Stimulated activated CD8-positive, alpha-beta memory T cell treated with anti-CD3 and anti-CD28 coated beads, Interleukin-7, amount 100 ng/mL, for 1 hour (primary cell): ENCODE measurements at places on chromosomes 3 and 15.

DNA sequence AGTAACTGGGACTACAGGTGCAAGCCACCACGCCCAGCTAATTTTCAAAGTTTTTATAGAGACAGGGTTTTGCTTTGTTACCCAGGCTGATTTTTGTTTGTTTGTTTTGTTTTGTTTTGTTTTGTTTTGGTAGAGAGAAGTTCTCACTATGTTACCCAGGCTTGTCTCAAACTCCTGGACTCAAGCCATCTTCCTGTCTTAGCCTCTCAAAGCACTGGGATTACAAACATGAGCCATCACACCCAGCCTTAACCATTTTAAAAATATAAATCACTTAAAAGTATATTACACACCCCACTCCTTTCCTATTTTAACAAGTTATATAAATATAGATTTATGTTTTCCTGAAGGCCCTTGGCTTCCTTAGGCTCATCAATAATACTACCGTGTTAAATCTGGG is 6.5 kb upstream of the DYNC1LI1 start:
- DNase-seq = no peak

- DNase-seq = no peak
These were observed 786.2 kb downstream of the AGBL1 start for GRCh38 chr15:86865920-86866319.

DNA sequence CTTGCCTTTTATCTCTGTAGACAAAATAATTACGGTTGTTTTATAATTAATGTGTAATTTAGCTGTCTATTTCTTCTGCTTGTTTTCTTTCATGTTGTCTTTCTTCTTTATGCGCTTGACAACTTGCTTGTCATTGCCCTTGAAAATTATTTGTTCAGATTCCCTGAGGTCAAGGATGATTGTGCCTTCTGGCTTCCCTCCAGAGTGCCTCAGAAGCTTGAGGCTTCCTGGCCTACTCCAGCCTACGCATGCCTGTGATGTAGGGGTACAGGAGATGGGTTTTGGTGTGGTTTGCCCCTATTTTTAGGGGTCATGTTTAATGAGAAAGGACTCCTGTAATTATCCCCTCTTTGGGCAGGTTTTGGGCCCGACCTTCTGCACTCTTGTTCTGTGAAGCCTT is 231.5 kb downstream of the SV2B start:
- no peak for DNase-seq

DNA sequence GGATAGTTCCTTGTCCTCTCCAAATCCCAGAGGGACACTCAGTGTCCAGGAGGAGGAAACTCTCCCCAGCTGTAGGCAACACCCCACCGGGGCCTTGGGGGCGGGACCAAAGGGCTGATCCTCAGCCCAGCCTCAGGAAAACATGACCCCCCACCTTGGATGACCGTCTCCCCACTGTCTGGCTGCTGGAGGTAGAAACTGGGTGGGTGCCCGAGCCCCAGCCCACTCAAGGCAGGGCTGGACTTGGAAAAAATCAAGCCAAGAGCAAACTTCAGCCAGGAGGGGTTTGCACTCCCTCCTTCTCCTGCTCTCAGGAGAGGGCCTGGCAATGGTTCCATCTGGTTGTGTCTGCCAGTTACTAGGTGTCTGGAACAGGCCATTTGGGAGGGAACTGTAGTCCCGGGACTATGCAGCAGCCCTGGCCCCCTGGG is 3.6 kb upstream of the RASL12 start:
- DNase-seq = no peak

- no peak for DNase-seq
These were observed 41.1 kb downstream of the LYZL4 start for GRCh38 chr3:42369304-42369703.

DNA sequence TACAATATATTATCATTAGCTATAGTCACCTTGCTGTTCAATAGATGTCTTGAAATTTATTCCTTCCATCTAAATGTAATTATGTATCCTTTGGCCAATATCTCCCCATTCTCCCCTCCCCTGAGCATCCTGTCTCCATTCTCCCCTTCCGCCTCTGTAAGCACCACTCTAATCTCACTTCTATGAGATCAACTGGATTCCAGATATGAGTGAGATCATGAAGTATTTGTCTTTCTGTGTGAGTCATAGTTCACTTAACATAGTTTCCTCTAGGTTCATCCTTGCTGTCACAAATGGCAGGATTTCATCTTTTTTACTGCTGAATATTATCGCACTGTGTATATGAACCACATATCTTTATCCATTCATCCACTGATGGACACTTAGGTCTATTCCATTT is 148.8 kb upstream of the NDN start:
- no peak for DNase-seq

DNA sequence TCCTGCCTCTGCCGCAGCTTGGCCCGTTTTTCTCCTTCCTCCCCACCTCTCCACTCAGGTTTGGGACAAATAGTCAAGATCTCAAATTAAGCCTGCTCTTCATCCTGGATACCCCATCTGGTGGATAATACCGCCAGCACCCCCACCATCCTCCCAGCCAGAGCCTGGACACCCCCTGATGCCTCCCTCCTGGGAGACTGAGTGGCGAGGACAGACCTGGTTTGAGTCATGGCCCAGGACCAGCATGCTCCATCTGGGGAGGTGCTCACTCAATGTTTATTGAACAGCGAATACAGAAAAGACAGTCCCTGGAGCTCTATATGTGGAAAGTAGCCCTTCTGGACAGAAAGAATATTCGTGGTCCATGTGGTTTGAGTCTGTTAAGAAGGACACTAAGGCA is 23.3 kb downstream of the CTSH start:
- no peak for DNase-seq

DNA sequence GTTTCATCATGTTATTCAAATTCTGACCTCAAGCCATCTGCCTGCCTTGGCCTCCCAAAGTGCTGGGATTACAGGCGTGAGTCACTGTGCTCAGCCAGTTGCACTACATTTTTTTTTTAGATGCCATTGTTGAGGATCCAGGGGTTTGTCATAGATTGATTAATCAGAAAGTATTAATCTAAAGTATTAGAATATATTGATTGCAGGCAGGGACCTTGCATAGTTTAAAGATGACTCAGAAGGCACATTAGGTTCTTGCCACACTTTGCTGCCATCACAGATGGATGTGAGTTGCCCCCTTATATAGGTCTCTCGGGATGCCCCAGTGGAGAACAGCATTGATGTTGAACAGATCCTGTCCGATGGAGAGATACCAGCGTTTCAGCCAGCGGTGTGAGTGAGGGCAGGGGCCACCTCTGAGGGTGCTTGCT is 41.1 kb downstream of the IGF1R start:
- DNase-seq = no peak

- no peak for DNase-seq
These were observed 821 bp upstream of the MAGI1 start for GRCh38 chr3:66039590-66039887.

- no peak for DNase-seq
These were observed 215.8 kb downstream of the ROBO1 start for GRCh38 chr3:79551997-79552396.

- no peak for DNase-seq
These were observed 219.2 kb upstream of the P2RY1 start for GRCh38 chr3:152615681-152616080.

- no peak for DNase-seq
These were observed 23.0 kb downstream of the KY start for GRCh38 chr3:134627831-134628230.

- DNase-seq = no peak
These were observed 25.1 kb upstream of the CSTA start for GRCh38 chr3:122299872-122300460.

DNA sequence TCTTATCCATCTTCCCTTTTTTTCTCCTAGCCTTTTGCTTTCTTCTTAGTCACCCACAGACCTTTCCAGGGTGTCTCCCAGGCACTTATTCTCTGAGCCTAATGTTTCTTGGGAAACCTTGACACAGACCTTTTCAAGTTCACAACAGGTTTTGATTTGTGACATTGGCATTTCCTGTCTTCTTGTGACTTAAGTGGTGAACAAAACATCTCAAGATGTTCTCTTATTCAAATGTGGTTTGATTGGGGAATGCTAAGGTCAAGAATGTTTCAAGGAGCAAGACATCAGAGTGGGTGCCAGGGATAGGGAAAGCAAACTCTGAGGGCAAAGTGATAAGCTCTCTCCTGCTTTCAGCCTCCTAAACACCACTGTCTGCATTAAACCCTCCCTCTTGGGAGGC is 68.2 kb upstream of the GSK3B start:
- DNase-seq = no peak

- no peak for DNase-seq
These were observed 68.5 kb upstream of the ATP13A5 start for GRCh38 chr3:193446965-193447602.

- DNase-seq = no peak
These were observed 124.7 kb downstream of the SRGAP3 start for GRCh38 chr3:9124730-9125129.

DNA sequence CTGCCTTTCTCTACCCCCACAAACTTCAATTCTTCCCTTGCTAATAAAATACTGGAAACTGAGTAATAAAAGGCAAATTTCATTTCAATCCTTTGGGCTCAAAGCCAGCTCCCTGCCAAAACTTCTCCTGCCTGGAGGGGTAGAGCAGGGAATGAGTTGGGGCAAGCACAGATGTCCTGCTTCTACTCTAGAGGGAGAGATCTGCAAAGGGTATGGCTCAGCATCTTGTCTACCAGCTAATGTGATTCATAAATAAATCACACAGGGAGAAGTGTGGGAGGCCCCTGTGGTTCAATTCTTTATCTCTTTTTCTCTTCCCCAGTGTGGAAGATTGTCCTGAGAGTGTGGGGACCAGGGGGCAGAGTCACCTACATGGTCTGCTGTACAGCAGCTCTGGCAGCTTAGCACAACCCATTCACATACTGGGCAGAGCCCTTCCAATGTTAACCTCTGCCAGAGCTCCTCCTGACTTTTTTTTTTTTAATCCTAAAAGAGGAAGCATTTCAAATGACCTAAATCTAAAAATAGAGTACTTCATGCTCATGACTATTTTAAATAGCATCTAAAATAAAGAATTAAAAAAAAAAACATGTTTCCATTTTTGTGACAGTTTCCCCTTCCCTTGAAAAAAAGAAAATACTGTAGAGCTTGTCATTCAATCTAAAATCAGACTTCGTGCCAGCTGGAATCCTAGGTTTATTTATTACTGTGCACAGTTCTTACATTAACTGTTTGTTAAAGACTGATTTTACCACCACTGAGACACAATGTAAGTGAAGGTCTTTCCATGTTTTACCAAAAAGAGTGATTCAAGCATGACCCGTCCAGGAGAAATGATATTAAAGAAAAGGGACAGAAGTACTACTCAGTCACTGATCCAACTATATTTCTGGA is 1083.7 kb upstream of the CFAP20DC start:
- DNase-seq = no peak

GRCh38 chr3:106276151-106276550 is 407.3 kb upstream of the CBLB start:
- no peak for DNase-seq

GRCh38 chr3:27756877-27757276 is 34.8 kb upstream of the EOMES start:
- DNase-seq = no peak

- no peak for DNase-seq
These were observed 110.5 kb upstream of the RAP2B start for GRCh38 chr3:153051427-153052095.

GRCh38 chr3:113721636-113722035 is 24.4 kb downstream of the NAA50 start:
- no peak for DNase-seq

GRCh38 chr3:117097351-117097750 is 387.8 kb downstream of the TUSC7 start:
- DNase-seq = no peak

DNA sequence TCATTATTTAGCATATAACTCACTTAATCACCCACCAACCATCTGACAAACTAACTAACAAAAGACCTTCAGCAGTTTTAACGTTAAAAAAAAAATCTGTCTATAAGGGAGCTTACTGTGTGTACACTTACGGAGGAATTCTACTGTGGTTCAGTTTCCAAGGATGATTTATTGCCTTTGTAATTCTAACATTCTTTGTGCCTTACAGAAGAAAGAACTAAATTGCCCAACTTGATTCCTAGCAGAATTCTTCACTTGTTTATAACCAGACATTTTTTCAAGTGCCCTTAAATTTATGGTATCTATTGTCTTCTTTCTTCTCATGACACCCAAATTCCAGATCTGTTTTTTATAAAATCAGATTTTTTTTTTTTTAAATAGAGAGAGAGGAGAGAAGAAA is 119.7 kb upstream of the IGSF10 start:
- no peak for DNase-seq

DNA sequence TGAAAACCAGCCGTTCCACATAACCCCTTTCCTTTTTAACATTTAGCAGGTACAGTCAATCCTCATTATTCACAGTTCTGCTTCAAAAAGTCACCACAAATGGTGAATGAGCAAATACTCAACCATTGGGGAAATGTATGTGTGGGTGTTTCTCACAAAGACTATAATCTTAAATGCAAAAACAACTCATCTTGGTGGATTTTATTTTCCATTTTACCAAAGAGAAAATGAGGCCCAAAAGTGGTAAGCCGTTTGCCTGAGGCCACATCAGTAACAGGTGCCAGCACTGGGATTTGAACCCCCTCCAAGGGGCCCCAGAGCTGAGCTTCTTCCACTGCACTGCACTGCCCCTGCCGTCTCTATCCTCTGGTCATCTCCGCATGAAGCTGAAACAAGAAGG is 208.8 kb downstream of the OSBPL10 start:
- DNase-seq = no peak

DNA sequence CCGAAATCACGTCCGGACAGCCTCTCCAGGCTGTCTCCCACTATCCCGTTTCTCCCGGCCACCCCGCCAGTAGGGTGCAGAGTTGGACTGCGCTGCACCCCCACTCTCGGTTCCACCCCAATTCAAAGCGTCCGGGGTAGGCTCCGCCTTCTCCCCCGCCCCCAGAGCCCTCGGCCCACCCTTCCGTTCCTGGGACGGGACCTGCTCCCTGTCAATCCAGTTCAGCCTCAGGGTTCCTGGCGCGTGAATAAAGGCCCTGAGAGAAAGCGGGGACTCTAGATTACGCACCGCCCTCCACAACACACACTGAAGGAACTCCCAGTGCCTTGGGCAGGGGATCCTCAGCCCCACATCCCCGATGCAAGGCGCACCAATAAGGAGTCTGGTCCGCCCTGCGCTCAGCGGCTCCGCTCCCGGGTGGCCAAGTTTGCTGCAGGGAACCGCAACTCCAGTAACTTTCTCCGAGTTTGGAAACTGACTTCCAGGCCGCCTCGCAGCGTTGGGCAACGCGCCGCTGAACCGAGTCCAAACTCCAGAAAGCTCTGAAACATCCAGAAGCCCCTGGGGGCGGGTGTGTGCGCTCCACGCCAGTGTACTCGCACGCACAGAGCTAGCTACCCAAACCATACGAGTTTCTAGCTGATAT is 1.9 kb downstream of the ADAMTS9 start:
- DNase-seq = no peak
